ENCODE measurements at places on chromosomes 11 and 22. TPM values are rescaled to one million over a fixed set of nuclear protein-coding genes. Genes with fewer than 3 reads are reported as not detected.

The NLRP6 gene
- total RNA-seq, result 25.9 TPM

The DDX25 gene
- not detected for total RNA-seq

The RFPL1 gene
- total RNA-seq, result not detected

The SCGB1C1 gene
- total RNA-seq, result not detected

The MS4A15 gene
- not detected for total RNA-seq

The CLMP gene
- 0.50 TPM for total RNA-seq

The ARRB1 gene
- 45.0 TPM for total RNA-seq

The TEX12 gene
- total RNA-seq, result 0.29 TPM

GRCh38 chr11:79226126-79226525 is 214.7 kb downstream of the TENM4 start:
- DNase-seq, result no peak

GRCh38 chr11:73221451-73221850 is 3.4 kb downstream of the P2RY2 start:
- no peak for DNase-seq

DNA sequence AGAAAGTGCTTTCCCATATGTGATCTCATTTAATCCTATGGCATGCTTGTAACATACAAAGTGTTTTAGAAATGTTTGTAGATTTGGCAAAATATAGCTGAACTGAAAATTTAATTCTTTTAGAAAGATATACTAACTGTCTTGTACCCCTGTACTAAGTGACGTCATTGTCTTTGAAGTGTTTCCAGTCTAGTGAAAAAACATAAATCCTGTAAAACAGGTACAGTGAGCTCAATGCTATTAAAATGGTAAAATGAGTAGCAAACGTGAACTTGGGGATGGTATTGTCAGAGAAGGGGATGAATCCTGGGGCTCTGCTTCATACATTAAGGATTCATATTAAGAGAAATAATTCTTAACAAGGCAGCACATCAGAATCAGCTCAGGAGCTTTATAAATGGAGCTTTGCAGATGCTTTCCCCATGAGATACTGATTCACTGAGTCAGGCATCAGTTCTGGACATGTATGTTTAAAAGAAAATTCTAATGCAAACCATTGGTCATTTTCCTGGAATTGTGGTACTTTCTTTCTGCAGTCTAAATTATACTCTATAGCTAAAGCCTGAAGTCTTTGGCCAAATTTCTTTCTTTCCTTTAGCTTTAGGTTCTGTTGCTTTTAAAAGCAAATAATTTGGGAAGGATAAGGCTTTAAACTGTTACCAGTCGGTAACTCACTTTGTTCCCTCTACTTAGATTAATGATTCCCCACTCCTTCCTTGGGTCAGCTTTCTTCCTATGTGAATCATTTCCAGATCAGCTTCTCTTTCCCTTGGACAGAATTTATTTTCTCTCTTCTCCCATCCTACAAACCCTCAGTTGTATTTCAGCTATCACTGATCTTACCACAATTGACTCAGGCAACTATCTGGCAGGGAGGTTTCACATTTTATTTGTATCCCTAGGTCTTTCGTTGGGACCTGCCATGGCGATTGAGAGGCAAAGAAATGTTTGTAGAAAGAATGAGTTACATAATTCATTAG is 57.5 kb upstream of the DDI1 start:
- DNase-seq, result no peak

DNA sequence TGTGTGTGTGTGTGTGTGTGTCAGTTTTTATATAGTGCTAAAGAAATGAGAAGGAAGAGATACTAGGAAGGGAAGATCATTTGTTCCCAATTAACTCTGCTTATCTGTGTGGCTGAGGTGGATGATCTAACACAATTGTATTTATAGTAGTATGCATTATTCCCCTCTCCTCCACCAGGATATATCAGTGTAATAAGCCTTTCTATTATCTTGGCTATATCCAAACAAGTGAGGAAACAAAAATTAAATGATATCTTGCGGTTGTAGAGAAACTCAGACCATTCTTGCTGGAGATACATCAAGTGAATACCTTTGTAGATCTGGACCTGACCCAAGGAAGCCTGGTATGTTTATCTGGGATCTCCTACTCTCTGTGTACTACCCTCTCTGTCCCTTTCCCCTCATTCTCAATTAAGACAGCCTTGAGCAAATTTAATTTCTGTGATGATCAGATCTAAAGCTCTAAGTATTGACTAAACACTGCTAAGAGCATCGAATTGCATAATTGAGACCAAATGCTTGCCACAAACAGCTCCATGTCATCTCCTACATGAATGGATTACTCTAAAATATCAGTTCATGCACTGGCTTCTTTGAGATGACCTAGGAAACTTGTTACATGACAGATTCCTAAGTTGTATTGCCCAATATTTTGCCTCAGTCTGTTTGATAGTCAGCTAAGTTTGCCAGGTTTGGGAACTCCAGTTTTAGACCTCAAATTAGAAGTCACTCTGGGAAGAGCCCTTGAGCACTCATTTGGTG is 185.3 kb upstream of the CTSC start:
- no peak for DNase-seq

DNA sequence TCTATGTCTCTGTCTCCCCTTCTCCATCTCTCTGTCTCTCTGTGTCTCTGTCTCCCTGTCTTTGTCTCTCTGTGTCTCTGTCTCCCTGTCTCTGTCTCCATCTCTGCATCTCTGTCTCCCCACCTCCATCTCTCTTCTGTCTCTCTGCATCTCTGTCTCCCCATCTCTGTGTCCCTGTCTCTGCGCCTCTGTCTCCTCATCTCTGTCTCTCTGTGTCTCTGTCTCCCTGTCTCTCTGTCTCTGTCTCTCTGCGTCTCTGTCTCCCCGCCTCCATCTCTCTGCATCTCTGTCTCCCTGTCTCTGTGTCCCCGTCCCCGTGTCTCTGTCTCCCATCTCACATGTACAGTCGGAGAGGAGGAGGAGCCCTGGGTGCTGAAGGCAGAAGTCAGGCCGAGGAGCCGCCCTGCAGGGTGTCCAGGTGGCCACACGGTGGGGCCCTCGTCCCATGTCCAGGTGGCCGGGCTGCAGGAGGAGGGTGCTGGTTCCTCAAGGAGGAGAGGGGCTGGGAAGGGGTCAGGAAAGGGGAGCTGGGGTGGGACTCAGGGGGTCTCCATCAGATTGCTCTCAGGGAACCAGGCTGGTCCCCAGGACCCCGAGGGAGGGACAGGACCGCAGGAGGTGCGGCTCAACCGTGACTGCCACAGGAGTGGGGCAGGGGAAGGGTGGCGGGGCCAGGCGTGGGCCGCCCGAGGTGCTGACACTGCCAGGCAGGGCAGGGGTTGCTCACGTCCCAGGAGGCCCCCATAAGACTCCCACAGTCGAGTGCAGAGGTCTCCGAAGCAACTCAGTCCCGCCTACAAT is 25.6 kb upstream of the TH start:
- peak; percentile 65 for DNase-seq

DNA sequence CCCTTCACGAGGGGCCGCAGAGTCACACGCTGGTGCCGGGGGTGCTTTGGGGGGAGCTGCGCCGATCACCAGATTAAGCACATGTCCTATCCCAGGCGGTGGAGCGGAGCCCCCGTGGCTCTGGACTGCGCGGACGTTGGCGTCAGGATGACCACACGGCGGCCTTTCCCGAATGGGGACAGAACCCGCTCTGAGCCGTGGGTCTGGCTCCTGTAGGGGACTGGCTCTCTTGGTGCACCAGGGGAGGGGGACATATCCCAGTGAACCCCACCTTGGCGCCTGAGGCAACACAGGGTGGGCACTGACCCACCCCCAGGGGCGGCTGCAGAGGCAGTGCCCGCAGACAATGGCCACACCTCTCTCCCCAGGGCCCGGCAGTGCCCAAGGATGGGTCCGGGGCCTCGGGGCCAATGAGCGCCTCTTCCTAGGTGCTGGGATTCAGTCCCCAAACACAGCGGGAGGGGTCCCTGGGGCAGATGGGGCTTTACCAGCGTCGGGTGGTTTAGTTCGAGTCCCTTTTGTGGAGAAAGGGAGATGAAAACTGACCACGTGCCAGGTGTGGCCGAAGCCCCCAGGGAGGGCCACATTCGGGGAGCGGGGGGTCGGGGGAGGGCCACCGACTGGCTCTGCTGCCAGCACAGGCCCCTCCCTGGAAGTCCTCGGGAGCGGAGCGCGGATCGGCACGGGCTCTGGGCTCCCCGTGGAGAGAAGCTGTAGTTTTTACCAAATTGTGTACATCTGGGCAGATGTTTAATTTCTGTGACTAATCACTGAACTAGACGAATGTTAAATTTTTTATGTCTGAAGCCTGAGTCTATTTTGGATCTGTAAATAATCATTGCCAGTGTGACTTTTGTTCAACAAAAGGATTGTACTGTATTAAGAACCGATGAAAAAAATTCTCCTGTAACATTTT is 58.9 kb downstream of the GRAMD4 start:
- no peak for DNase-seq

- DNase-seq, result no peak
Measured at GRCh38 chr11:110908401-110909105, 196.3 kb upstream of the ARHGAP20 start.

DNA sequence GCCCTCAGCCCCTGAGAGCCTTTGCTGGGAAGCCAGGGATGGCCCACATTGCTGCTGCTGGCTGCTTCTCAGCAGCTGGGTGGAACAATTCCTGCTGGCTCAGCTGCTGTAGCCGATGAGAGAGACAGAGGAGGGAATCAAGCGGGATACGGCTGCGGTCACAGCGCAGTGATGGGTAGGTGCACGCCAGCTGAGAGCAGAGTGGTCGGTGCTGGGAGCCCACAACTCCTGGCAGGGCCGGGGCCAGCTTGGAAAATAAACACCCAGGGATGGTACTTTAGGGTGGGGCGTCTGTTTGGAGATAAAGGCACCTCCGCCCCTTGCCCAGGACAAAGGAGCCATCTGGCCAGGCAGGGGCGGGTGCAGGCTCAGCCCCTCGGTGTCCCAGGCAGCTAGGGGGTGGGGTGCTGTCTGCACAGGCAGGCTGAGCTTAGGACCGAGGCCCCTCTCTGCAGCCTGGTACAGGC is 480.5 kb downstream of the MIAT start:
- no peak for DNase-seq

- no peak for DNase-seq
Measured at GRCh38 chr11:109734566-109734965, 312.6 kb downstream of the C11orf87 start.

- no peak for DNase-seq
Measured at GRCh38 chr22:19644314-19645223, 69.7 kb upstream of the SEPTIN5 start.

- no peak for DNase-seq
Measured at GRCh38 chr11:109864151-109864661, 229.0 kb upstream of the ZC3H12C start.

GRCh38 chr11:113387605-113388211 is at the start of gene ANKK1:
TSS of gene ANKK1 (plus strand) at chr11:113387779. CDS start at chr11:113387885, 106 bp downstream.
- DNase-seq, result no peak

- no peak for DNase-seq
Measured at GRCh38 chr22:36520423-36520822, 8.5 kb downstream of the EIF3D start.

- DNase-seq, result no peak
Measured at GRCh38 chr22:26038365-26038764, 130.9 kb upstream of the SEZ6L start.

- DNase-seq, result no peak
Measured at GRCh38 chr11:72958791-72959190, 144.6 kb downstream of the ATG16L2 start.

GRCh38 chr11:19426756-19427403 is 186.1 kb upstream of the E2F8 start:
- no peak for DNase-seq

DNA sequence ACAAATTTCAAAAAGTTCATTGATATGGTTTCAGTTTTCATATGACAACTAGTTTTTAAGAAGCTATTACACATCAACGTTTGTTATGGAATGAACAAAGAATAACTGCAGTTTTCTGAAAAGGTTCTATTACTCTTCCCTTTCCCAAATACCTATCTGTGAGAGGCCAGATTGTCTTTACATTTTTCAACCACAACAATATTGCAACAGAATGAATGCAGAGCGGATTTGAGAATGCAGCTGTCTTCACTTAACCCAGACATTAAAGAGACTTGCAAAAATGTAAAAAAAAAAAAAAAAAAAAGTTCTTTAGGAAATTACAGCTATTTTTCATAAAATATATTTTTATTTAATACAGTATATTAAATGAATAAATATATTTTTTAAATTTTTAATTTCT is 250.8 kb downstream of the DDX10 start:
- no peak for DNase-seq

DNA sequence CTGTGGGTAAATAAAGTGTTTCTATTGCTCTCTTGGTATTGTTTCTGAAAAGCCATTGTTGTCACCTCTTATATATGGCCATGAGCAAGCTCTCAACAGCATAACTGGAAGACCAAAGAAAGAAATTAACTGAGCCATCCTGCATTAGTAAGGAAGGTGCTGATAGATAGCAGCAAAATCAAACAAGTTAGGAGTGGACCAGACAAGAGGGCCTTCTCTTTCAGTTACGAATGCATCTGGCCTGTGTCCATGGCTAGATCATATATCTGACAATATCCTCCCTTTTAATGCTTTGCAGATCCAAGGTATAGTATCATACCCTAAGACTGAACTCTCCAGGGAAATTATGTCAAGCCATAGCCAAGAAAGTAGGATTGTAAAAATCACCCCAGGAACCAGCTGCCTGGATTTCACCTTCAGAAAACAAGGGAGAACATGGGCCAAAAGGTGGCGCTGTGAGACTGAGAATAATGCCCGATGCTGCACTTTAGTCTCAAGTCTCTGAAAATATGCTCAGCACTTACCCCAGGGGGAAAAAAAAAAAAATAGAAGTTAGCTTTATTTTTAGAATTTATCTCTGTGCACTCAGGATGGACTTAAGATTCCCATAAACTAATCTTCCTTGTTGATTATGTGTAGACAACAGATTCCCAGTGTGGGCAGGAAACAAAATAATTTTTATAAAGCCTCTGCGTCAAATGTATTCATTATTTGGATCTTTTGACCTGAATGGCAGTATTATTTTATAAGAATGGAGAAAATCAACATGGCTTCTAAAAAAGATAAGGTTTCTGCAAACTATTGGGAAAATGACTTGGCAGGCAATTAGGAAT is 415.1 kb downstream of the ETS1 start:
- DNase-seq, result peak; percentile 77

DNA sequence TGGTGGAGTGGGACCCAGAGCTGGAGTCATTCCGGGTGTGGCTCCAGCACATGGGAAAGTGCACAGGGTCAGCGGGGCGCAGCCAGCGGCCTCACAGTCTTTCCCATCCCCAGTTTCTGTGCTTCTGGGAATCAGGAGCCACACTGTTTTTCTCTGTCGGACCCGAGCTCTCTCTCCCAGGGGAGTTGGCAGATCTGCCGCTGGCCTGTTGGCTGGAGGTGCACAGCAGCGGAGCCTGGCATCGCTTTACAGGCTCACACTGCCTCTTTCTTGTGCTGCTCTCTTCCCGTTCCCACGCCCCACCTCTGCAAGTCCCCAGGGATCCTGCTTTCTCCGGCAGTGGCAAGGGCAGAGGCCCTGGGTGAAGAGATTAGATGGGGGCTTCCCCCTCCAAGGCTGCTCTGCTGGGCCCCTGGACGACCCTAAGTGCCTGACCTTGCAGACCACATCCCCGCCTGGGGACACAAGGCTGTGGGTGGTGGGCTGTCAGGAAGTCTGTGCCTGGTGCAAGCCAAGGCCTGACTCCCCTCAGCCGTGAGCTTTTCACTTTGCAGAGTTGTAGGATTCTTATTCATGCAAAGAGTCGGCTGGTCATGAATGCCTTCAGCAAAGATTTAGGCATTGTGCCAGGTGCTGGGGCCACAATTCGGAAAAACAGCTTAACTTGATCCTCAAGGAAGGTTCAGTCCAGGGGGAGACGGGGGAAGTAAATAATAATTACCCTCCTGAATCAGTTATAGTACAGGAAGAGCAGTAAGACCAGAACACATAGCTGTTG is 116.3 kb downstream of the TIMP3 start:
- no peak for DNase-seq

All from CD4-positive, alpha-beta memory T cell (primary cell).